Midbrain (tissue), 1 donor: ENCODE measurements at places on chromosomes 1 and 21.

GRCh38 chr1:15684468-15685291, 560 bp downstream of the PLEKHM2 start:
- DNase-seq: peak; percentile 28

DNA sequence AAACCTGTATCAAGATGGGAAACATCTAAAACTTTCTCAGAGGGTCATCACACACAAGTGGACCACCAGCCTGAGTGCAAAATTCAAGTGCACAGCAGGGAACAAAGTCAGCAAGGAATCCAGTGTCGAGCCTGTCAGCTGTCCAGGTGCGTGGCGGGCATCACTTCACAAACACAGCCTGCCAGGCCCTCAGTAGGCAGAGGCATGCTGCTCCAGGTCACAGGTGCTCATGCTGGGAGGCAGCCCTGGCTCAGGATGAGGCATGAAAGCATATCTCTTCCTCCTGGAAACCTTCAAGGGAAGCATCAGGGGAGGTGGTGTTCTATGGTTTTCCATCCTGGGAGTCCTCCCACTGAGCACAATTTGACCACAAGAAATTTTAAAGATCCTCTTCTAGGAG, 6.3 kb downstream of the CD2 start:
- no peak for DNase-seq

GRCh38 chr1:242056988-242057744, 58.3 kb upstream of the MAP1LC3C start:
- no peak for DNase-seq

- no peak for DNase-seq
Observed at GRCh38 chr1:95171270-95172245, 54.4 kb downstream of the TLCD4 start.

GRCh38 chr1:79633456-79633855, 626.9 kb upstream of the ADGRL4 start:
- DNase-seq: no peak

GRCh38 chr1:79128722-79129121, 122.2 kb upstream of the ADGRL4 start:
- no peak for DNase-seq

DNA sequence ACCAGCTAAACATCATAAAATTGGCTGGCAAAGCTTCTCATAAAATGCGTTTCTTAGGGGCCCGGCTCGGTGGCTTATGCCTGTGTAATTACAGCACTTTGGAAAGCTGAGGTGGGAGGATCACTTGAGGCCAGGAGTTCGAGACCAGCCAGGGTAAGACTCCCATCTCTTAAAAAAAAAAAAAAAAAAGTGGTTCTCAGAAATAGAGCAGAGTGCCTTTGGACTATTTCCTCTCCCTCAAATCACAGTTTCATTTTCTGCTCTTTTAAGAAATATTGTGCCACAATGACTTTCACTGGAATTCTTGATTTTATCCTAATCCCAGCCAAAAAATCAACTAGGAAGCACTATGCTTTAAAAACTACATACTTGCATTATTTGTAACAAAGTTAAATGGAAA, 13.3 kb downstream of the HSF2BP start:
- no peak for DNase-seq

- DNase-seq: no peak
Observed at GRCh38 chr1:165455111-165455510, 10.2 kb upstream of the RXRG start.

DNA sequence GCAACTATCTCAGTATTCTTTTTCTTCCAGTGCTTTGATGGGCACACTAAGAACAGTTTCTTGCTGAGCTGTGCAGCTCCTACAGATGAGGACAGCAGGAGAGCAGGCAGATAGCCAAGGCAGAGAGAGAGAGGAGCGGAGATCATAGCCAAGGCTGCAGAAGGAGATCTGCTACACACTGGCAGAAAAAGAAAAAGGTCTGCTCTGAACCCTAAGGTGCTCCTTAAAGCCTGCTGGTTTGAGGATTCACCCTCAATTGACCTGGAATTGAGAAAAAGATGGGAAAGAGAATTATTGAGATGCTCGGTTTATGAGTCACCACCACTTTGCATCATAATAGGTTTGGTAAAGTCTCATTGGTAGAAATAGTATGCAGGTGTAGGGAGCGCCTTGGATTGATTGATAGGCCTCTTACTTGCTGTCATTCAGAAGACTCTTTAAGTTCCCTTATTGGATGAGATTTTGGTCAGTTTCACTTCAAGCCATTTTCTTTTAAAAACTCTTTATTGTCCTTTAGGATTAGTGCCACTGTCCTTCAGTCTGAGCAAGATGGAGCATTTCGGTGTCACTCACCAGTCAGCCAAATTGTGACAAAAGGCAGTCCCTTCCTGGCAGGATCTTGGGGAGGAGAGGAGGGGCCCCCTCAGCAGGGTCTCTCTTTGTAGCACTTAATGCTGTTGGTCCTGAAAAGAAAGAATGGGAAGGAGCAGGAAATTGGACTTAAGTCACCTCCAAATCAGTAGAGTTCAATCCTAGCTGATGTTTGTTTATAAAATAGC, 685.0 kb downstream of the ADGRL2 start:
- peak; percentile 2 for DNase-seq

DNA sequence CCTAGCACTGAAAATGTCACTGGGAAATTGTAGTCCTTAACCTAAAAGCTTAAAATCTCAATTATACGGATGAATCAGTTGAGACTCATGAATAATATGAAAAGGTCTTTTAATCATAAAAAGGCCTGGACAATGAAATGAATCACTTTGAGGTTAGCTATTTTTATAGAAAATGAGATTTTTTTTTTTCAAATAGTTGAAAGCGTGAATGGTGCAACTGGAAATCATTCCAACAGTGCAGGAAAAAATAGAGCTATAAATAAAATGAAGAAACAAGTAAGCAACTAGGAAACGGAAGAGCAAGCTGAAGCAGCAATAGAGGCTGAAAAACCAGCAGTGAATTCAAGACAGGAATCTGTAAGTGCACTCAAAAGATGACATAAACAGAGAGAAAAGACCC, 142.9 kb downstream of the BACH1 start:
- no peak for DNase-seq

DNA sequence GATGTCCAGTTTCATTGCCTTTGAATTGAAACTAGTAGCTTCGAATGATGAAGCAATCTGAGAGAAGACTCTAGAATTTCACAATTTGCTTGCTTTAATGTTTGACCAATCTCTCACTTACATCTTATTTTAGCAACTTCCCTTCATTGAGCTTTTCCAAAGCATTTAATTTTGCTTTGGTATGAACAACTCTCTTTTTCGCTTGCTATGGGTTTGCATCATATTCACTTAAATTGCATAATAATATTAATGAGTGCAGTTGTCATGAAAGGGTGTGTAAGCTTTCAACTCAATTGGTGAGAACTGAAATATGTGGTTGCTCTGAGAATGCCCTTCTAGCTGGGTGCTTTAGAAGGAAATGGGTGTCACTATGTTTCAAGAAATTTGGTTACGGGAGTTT, 309.2 kb downstream of the HLX start:
- no peak for DNase-seq

- no peak for DNase-seq
Observed at GRCh38 chr1:162709870-162710269, 77.6 kb downstream of the DDR2 start.

GRCh38 chr1:170664828-170665612, 1.1 kb downstream of the PRRX1 start:
- DNase-seq: peak; percentile 51

- DNase-seq: no peak
Observed at GRCh38 chr1:18547460-18547859, 66.7 kb downstream of the KLHDC7A start.

DNA sequence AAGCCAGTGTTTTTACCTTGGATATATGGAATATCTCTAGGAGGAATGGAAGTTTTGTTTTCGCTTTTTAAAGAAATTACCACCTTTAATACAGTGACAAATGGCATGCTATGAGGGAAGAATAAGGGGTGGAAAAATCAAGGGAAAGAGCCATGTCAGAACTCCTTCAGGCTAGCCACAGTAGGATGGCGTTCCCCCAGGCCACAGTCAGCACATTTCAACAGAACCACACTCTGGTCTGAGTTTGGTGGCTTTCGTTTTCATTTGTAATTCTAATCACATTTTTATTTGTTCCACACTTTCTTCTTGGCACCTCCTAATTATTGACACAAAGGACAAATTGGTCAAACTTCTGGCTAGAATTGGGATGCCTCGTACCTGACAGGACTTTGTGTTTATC, 60.3 kb upstream of the RCOR3 start:
- DNase-seq: no peak

DNA sequence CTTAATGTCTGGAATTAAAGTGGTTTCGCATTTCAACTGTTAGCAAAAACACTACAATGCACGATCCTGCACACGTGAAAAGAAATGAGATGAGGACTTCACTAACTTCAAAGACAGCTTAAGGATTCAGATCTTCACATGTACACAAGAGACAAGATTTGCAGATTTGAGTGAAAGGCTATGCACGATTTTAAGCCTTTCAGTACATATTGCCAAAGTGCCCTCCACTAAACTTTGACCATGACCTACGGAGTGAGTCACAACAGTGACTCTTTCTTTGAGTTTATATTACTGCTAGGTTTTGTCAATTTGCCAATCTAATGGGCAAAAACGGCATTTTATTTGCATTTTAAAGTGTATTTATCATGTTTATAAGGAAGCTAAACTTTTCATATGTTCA, 41.2 kb upstream of the CR1L start:
- no peak for DNase-seq

- no peak for DNase-seq
Observed at GRCh38 chr1:92299477-92300150, 755 bp downstream of the RPAP2 start.

- no peak for DNase-seq
Observed at GRCh38 chr1:10515301-10515975, 40.7 kb downstream of the PEX14 start.

- DNase-seq: no peak
Observed at GRCh38 chr1:241591317-241591716, 48.9 kb downstream of the CHML start.

DNA sequence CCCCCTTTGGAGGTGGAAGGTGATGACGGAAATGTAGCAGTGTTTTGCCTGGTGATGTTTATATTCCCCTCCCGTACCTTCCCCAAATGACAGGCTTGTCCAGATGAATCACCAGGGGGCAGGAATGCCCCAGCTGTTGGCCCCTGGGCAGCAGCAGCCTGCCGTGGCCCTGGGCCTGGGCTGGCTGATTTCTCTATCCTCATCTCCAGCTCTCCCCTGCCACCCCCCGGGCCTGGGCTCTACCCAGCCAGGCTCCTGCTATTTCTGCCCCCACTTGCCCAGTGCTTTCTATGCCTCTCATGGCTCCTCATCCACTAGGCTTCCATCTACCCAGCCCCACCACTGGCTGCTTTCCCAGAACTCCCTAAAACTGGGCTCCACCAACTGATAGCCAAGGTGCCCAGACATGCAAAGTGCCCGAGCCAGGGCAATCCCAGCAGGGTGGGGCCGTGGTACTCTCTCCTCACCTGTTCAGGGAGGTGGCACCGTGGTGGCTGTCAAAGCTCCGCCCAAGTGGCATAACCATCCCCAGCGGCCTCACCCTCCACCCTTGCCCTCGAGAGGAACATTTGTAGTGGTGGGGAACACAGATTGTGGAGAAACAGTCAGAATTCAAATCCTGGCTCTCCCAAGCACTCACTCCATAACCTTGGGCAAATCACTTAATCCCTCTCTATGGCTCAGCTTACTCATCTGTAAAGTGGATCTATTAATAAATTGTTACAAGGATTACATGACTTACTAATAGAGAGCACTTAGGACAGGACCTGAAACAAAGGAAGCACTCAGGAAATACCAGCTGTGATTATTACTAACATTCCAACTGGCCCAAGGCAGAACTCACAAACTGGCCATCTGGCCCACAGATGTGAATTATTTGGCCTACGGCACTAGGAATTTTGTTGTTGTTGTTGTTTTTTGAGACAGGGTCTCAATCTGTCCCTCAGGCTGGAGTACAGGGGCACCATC, 12.8 kb upstream of the ECE1 start:
- DNase-seq: no peak

DNA sequence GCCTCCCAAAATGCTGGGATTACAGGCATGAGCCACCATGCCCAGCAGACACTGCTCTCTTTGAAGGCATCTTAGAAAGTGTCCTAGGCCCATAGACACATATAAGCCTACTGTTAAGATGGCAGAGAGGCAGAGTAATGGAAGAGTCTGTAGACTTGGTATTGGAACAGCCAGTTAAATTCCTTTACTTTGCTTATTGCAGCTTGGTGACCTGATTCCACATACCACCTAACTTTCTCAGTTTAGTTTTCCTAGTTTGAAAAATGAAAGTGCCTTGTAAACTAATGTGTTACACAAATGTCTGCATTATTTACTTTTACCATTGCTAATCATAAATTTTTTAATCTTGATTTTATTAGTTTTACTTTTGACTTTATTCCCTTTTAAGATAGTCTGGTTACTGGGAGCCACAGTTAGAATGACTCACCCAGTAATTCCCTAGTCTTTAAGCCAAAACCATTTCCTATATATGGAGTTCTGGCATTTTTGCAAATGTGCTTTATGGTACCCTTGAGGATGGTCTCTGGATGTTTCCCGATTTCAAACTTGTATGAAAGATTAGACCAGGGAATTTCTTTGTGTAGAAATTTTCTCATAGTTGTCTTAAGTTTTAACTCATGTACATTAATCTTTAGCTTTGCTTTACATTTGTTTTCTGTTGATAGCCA, 6.4 kb downstream of the SMAP2 start:
- no peak for DNase-seq

- DNase-seq: no peak
Observed at GRCh38 chr21:45736690-45737484, 93.4 kb downstream of the PCBP3 start.

GRCh38 chr1:173669491-173669941, at the start of gene ANKRD45:
Gene ANKRD45 (minus strand): TSS chr1:173669851. CDS start chr1:173659418, 10,433 bp downstream.
- DNase-seq: peak; percentile 33
